ENCODE measurements at places on chromosomes 12 and 14. TPM values are rescaled to one million over a fixed set of nuclear protein-coding genes. Genes with fewer than 3 reads are reported as not detected.

DNA sequence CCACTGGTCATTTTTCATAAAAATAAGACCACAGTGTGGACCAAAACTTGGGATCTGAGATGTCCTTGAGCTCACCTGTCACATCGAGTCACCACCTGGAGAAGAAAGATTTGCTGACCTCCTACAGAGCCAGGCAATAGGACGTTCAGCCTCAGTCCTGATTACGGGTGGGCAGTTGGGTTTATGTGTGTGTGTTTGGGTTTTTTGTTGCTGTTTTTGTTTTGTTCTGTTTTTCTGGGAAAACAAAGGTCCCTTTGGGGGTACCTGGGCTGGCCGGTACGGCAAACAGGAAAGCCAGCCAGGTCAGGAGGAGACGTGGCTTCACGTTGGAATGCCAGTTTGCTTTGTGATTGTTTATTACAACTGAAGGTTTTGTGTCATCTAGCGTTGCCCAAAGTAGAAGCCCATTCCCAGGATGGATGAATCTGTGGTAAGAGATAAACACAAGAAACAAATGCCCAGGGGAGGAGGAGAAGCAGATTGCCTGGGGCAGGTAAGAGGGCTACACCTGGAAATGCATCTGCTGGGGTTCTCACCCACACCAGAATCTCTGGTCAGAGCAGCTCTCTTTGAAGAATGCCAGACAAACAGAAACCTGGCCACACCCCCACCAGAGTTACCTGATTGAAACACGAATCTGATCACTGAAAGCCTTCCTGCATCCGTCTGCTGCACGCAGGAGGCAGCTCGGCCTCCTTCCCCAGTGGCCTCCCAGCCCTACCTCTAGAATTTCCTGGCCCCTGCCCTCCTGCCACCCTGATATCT is 100.1 kb upstream of the DIO3 start:
- H3K4me1 ChIP-seq, result peaks cover 7% of the 10 kb centered on the region
- no peaks in the 10 kb centered on the region for H3K36me3 ChIP-seq
- H3K27ac ChIP-seq, result no peak overlapping the region

DNA sequence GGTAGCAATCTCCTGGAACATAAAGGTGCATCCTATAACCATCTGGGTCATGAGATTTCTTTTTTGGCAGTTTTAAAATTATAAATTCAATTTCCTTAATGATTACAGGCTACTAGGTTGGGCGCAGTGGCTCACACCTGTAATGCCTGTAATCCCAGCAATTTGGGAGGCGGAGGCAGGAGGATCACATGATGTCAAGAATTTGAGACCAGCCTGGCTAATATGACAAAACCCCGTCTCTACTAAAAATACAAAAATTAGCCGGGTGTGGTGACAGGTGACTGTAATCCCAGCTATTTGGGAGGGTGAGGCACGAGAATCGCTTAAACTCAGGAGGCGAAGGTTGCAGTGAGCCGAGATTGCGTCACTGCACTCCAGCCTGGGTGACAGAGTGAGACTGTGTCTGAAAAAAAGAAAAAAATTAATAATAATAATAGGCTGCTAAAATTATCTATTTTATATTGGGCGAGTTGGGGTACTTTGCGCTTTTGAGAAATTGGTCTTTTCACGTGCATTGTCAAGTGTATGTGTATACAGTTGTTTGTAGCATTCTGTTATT is 17.2 kb upstream of the ARF6 start:
- no peaks in the 10 kb centered on the region for H3K4me1 ChIP-seq
- no peaks in the 10 kb centered on the region for H3K36me3 ChIP-seq
- no peak overlapping the region for H3K4me3 ChIP-seq

DNA sequence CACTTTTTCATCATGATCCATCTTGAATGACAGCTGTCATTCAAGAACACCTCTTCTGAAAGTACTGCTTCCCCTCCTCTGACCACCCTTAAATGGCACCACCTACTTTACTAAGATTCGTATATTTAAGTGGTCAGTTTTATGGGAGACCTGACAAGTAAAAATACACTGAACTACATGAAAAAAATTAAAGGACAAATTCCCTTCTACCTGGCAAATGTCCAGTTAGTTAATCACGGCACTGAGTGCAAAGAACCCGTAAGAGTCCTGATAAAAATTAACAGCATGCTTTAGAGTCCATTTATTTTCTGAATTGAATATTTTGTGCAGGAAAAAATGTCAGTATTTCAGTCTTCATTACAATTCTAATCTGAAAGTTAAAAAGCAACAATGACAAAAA is 48.7 kb downstream of the SETD3 start:
- H3K27me3 ChIP-seq, result no peaks in the 10 kb centered on the region
- no peaks in the 10 kb centered on the region for H3K36me3 ChIP-seq
- H3K27ac ChIP-seq, result no peak overlapping the region
- H3K4me3 ChIP-seq, result no peak overlapping the region
- no peak for DNase-seq

DNA sequence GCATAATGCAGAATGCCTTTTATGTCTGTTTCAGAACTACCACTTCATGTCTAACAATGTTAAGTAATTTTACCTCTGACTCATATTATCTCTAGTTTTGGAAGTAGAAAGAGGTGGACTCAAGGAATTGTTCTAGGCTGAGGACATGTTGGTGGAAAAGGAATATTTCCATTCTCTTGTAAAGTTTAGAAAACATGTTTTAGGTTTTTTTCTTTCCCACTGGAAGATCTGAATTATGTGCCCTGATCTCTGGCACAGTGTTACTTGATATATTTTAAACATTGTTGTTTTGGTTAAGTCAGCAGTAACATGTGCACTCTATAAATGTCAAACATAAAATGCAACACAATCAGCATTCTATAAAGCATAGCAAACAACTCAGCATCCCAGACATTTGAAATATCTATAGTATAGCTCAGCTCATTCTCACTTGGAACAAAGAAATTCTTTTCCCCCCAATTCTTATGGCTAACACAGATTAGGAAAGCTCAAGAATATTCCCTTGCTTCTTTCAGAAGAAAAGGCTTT is 202.3 kb downstream of the STXBP6 start:
- no peak overlapping the region for H3K27ac ChIP-seq
- H3K27me3 ChIP-seq, result no peaks in the 10 kb centered on the region
- H3K4me1 ChIP-seq, result no peaks in the 10 kb centered on the region

MEG3 gene
- total RNA-seq, result 68.8 TPM

CREBL2 gene
- total RNA-seq, result 84.2 TPM

HRK gene
- 0.33 TPM for total RNA-seq

PPP1R1A gene
- total RNA-seq, result 29.7 TPM

TDRD9 gene
- 0.96 TPM for total RNA-seq

KRT74 gene
- not detected for total RNA-seq

DNAJC22 gene
- total RNA-seq, result not detected

LRRK2 gene
- 11.1 TPM for total RNA-seq

GRCh38 chr12:27733791-27734190 is 23.2 kb downstream of the MRPS35 start:
- H3K27me3 ChIP-seq, result no peaks in the 10 kb centered on the region
- no peak for DNase-seq
- no peaks in the 10 kb centered on the region for H3K4me1 ChIP-seq
- no peak overlapping the region for H3K27ac ChIP-seq
- peaks cover 11% of the 10 kb centered on the region for H3K36me3 ChIP-seq
- H3K4me3 ChIP-seq, result no peak overlapping the region

SVOP gene
- not detected for total RNA-seq

Measured in breast epithelium (tissue), 4 donors.